ENCODE measurements at places on chromosomes 16 and 17.
A peak's percentile ranks its signal among the peaks of the same experiment; 100 is the strongest.

- DNase-seq, result no peak
Measured at GRCh38 chr16:1946495-1947368, 3.7 kb upstream of the MSRB1 start.

GRCh38 chr16:46688654-46689364 is at the start of gene VPS35:
TSS of gene VPS35 (minus strand) at chr16:46689178. CDS start at chr16:46689133, 45 bp downstream.
- DNase-seq, result peak; percentile 99

- DNase-seq, result no peak
Measured at GRCh38 chr17:52154466-52154865, 4.0 kb downstream of the CA10 start.

DNA sequence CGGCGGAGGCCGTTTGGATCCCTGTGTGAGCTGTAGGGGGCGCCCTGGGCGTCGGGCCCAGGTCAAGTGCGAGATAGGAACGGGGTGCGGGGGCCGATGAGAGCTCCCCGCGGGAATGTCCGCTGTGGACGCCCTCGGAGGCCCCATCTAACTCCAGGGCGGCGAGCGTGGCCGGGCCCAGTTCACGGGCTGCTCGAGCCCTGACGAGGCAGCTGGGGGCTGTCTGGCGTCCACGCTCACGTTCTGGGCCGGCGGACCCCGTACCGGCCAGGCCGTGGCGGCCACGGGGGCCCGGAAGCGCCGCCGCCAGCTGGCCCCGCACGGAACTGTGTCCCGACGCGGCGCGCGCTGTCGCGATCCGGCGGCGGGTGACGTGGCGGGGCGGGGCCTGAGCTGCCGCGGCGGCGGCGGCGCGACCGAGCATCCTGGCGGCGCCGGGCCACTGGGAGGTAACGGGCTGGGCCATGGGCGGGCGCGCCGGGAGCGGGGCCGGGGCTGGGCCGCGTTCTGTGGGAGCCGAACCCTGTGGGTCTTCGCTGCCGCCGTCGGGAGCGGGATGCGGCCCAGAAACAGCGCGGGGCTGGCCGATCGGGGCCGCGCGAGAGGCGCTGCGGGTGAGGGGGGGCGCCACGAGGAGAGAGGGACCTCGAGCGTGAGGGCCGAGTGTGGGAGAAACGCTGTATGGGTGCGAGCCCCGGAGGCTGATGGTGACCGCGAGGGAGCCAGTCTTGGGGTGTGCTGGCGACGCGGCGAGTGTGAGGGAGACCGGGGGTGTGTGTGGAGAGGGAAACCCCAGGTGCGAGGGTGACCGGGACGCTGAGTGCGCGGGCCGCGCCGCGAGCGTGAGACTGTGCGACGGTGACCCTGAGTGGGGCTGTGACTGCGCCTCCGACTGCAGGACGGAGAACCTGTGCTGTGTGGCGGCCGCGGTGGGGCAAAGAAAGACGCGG is at the start of gene SLC7A6:
TSS of gene SLC7A6 (plus strand) at position 399 of the 950 bp plus-strand sequence. CDS start 10,201 bp downstream, outside the sequence.
- no peak for DNase-seq

DNA sequence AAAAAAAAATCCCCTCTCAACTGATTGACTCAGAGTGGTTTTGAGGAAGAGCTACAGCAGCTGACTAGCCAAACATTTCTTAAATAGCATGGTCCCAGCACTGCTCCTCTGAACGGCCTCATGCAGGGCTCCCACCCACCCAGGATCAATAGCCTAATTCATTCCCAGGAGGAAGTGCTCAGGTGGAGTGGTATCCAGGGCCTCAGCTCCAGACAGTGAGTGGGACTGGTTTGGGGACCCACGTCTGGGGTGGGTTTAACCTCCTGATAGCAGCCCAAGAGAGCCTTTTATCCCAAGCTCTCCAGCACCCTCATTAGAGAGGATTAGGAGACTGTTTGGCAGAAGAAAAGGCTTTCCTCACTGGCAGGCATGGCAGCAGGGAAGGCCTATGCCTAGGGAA is 68.5 kb upstream of the CDH5 start:
- DNase-seq, result no peak

DNA sequence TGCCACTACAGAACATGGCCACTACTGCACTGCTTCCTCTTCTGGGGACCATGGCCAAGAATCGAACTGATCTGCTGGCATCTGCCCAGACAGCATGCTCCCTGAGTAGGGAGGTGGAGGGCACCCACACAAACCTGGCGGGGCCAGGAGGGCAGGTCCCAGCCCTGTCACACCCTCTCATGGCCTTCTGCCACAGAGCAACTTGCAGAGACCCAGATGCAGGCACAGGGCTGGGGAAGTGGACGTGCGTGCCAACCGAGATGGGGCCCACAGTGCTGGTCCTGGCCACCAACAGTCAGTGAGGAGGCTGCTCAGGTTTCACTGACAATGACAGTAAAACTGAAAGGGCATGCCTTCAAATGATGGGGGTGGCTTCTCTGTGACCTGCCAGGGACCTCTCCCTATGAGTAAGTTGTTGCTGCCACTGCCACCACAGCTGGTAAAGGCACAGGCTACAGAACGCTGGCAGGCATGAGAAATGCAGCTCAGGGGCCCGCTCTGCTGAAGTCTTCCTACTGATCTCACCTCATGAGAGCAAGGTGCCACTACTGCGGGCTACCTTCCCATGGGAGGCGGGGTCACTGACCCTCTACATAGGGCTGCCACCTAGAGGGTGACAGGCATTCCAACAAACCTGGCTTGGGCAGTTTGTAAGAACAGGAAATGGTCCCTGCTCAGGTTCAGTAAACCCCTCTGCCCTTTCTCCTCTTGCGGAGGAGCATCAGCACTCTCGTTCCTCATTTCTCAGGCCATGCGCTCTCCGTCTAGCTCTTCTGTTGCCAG is 15.5 kb downstream of the HIC1 start:
- no peak for DNase-seq

DNA sequence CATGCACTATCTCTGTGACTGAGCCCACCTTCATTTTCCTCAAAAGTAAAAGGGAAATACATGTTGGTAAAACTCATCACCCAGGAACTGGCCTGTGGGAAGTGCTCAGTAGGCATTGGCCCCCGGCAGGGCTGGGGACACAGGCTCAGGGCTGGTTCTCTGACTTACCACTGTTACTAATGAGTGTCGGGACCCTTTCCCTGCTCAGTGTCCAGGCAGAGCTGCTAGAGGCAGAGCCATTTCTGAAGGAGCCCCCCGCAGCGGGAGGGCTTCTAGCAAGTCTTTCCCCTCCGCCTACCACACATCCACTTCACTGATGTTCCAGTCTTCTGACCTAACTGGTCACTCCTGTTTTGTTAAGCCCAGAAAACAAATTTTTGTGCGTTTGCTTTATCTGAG is 1.7 kb upstream of the PEMT start:
- no peak for DNase-seq

DNA sequence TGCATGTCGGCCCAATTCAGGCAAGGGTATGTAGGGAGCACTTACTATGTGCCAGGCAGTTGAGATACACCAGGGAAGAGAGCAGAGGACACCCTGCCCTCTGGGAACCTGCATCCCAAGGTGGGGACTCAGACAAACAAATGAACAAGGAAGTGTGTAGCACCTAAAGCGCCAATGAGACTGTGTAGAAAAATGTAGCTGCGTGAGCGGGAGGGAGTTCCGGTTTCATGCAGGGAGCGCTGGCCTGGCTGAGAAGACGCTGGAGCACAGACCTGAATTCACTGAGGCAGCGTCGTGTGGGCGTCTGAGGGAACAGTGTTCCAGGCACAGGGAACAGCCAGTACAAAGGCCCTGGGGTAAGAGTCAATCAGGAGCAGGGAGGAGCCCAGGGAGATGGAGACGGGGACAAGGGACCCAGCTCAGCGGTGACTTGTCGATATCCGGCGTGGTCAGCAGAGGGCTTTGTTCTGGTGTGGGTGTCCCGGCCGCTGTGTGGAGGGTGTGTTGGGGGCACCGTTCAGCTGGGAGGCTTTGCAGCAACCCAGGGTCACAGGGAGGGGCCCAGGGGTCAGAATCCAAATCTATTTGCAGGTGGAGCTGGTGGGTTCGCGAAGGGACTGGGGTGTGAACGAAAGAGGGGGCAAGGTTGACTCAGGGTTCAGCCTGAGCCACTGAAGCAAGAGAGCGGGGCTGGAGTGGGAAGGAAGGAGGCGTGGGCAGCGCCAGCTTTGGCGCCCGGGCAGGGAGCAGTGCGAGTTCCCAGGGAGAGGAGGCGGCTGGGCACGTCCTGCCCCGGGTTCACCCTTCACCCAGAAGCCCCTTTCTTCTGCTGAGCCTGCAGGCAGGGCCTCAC is 17.8 kb upstream of the OSGIN1 start:
- DNase-seq, result no peak

DNA sequence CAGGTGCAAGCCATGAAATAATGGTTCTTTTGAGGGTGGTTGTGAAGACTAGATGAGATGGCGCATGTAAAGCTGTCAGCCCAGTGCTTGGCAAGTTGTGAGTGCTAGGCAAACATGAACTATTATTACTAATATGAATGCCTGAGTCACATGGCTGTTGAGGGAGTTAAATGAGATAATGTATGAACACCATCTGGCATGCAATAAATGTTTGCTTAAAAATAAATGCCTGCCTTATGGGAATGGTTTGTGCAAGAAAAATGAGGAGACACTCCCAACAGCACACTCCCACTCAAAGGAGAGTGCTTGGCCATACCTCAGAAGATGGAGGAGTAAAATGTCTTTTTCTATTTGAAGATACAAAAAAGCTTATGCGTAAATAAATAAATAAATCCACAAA is 3.6 kb downstream of the MAPK3 start:
- DNase-seq, result no peak

- no peak for DNase-seq
Measured at GRCh38 chr17:63805591-63805990, 21.6 kb upstream of the PSMC5 start.

GRCh38 chr16:88368994-88369393 is 13.8 kb upstream of the ZNF469 start:
- no peak for DNase-seq

GRCh38 chr16:13557418-13557817 is 362.5 kb upstream of the ERCC4 start:
- no peak for DNase-seq

GRCh38 chr17:33201283-33201682 is 91.8 kb downstream of the ASIC2 start:
- no peak for DNase-seq

- no peak for DNase-seq
Measured at GRCh38 chr17:3888343-3889171, 4.3 kb downstream of the CAMKK1 start.

GRCh38 chr17:40371261-40371929 is 6.9 kb upstream of the GJD3 start:
- no peak for DNase-seq

- no peak for DNase-seq
Measured at GRCh38 chr17:1108765-1109605, 70.8 kb downstream of the ABR start.

DNA sequence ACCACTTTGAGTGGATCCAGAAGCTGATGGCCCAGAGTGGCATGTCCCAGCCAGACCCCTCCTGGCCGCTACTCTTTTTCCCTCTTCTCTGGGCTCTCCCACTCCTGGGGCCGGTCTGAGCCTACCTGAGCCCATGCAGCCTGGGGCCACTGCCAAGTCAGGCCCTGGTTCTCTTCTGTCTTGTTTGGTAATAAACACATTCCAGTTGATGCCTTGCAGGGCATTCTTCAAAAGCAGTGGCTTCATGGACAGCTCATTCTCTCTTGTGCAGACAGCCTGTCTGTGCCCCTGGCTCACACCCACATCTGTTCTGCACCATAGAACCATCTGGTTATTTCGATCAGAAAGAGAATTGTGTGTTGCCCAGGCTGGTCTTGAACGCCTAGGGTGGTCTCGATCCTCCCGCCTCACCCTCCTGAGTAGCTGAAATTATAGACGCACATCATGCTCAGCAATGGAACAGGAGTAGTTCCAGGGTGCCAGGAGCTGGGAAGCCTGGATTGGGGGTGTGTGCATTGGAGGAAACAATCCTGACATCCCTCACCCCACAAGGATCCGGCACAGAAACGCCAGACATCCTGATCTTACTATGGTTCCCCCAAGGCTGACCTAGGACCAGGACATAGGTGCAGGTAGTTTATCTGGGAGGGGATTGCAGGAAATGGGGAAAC is 4.6 kb downstream of the PRSS21 start:
- DNase-seq, result no peak

DNA sequence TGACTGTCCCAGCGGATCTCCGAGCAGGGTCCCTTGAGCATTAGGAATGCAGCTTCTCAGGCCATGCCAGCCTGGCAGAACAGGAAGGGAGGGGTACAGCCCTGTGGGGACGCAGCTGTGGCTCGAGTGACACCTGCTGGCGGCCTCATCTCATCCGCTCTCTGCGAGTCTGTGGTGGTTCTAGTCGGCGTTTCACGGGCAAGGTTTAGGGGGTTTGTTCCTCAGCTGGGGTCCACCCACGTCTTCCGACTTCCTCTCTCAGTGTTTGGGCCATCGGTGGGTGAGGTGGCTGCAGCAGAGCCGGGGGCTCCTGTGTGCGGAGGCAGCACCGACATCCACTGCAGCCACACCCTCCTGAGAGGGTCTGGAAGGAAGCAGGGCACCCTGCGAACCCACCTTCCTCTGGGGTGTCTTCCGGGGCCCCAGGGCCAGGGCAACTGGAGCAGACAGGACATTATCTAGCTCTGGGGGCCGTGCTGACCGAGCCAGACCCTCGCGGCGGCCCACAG is 33.3 kb downstream of the JPH3 start:
- peak; percentile 1 for DNase-seq

GRCh38 chr16:78744796-78745107 is 645.3 kb downstream of the WWOX start:
- no peak for DNase-seq
